ENCODE measurements at places on chromosomes 16 and 17. TPM values are rescaled to one million over a fixed set of nuclear protein-coding genes. Genes with fewer than 3 reads are reported as not detected.

The HP gene
- 0.91 TPM for total RNA-seq

The SEPTIN12 gene
- not detected for total RNA-seq

The TUBG1 gene
- total RNA-seq: 45.5 TPM

The KRT12 gene
- total RNA-seq: not detected

The HIC1 gene
- total RNA-seq: 28.8 TPM

The TEKT3 gene
- total RNA-seq: 1.0 TPM

The ENPP7 gene
- not detected for total RNA-seq

The FKBP10 gene
- total RNA-seq: 81.4 TPM

DNA sequence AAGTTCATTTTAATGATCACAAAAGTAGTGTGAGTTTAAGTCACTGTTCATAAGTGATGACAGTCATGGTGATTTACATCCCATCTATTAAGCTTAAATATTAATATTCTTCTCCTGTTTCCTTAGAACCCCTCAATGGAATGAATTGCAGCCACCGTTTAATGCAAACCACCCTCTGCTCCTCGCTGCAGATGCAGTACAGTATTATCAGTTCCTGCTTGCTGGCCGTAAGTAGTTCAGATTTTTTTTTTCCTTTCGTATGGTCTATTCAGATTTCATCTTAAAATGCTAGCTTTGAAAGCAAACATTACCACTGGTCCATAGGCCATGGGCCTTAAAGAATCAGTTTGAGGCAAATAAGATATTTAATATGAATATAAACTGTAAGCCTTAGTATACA, 359.0 kb upstream of the TBX2 start:
- no peaks in the 10 kb centered on the region for H3K27me3 ChIP-seq
- no peaks in the 10 kb centered on the region for H3K4me1 ChIP-seq
- H3K36me3 ChIP-seq: peaks cover 3% of the 10 kb centered on the region
- DNase-seq: no peak

DNA sequence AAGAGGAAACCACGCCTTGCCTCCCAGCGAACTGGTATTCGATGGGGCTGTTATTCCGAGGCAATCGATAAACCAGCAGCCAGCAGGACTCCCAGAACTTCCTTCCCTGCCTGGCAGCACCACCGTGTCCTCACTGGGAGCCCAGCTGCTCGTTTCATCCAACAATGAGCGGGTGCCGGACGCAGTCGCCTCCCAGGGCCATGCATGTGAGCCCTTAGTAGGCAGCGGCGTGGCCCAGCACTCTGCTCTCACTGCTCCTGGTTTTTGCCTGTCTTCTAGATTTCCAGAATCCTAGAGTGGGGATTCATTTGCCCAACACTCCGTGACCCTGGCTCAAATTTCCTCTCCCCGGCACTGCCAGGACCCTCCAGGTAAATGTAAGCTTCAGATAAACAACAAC, 29.1 kb upstream of the RASD1 start:
- H3K27ac ChIP-seq: no peak overlapping the region
- no peak for DNase-seq
- H3K36me3 ChIP-seq: no peaks in the 10 kb centered on the region
- H3K4me3 ChIP-seq: no peak overlapping the region
- H3K4me1 ChIP-seq: peaks cover 8% of the 10 kb centered on the region
- no peaks in the 10 kb centered on the region for H3K27me3 ChIP-seq

- H3K4me1 ChIP-seq: peaks cover 2% of the 10 kb centered on the region
- no peaks in the 10 kb centered on the region for H3K36me3 ChIP-seq
- no peak for DNase-seq
- no peak overlapping the region for H3K4me3 ChIP-seq
These were observed 4.5 kb upstream of the RMI2 start for GRCh38 chr16:11340710-11341109.

GRCh38 chr17:78294776-78295175, 63.3 kb downstream of the TMEM235 start:
- H3K4me3 ChIP-seq: no peak overlapping the region
- H3K4me1 ChIP-seq: peaks cover 29% of the 10 kb centered on the region
- no peaks in the 10 kb centered on the region for H3K27me3 ChIP-seq
- DNase-seq: peak; percentile 29
- H3K27ac ChIP-seq: no peak overlapping the region

DNA sequence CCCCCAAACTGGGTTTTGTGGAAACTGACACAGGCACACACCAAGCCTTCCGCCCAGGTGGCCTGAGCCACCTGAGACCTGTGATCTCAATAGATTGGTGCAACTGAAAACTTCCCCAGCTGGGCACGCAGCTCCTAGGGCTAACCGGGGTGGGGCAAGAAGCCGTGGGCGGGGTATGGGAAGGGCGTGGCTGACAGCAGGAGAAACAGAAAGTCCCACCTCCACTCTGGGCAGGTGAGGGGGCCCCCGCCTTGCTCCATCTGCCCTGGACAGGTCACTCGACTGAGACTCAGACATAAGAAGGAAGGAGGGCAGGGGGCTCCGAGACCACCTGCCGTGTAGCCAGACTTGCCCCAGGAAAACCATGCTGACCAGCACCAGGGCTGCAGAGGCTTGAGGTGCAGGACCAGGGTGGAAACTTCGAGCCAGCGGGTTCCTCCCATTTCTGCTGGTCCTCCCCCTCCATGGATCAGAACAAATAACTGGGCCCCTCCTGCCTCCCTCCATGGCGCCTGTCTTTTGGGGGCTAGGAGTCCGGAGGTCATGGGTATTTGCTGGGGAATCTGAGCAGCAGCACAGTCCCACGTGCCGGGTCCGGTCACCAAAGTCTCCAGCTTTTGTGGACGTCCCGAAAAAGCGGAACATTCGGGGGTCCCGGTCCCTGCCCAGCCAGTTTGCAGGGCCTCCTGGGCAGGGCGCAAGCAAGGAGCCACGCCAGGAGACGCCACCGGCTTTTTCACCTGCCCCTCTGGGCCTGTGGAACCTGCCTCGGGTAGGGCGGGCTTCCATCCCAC, 1.3 kb downstream of the TIMP2 start:
- H3K4me3 ChIP-seq: peak overlapping the region; percentile 48
- no peaks in the 10 kb centered on the region for H3K27me3 ChIP-seq
- H3K4me1 ChIP-seq: peaks cover 35% of the 10 kb centered on the region
- peak overlapping the region; percentile 4 for H3K27ac ChIP-seq
- no peak for DNase-seq

- H3K4me3 ChIP-seq: no peak overlapping the region
- H3K27ac ChIP-seq: no peak overlapping the region
- no peaks in the 10 kb centered on the region for H3K4me1 ChIP-seq
- H3K36me3 ChIP-seq: no peaks in the 10 kb centered on the region
- no peak for DNase-seq
- peaks cover 27% of the 10 kb centered on the region for H3K27me3 ChIP-seq
These were observed 166.2 kb upstream of the RPL38 start for GRCh38 chr17:74037320-74037719.

DNA sequence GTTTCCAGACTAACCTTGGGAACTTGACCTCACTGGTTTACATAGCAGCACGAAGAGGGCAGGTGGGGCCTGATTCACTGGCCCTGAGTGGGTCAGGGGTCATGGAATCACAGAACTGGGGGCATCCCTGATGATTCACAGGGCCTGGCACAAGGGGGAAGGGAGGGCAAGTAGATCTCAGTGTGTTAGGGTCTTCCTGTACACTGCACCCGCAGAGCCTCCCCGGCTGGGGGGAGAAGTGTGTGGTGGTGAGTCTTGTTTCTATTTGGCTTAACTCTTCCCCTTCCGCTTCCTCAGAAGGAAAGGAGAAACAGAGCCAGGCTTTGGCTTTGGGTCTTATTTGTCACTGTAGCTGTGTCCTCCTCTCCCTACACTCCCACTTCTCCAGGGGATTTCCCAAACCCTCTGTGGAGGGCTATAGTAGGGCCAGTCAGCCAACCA, 3.7 kb downstream of the STARD3 start:
- H3K4me1 ChIP-seq: peaks cover 20% of the 10 kb centered on the region
- no peak overlapping the region for H3K27ac ChIP-seq
- no peak overlapping the region for H3K4me3 ChIP-seq

GRCh38 chr17:5618476-5618875, 34.2 kb upstream of the NLRP1 start:
- no peaks in the 10 kb centered on the region for H3K36me3 ChIP-seq
- DNase-seq: no peak
- H3K4me3 ChIP-seq: no peak overlapping the region
- peaks cover 6% of the 10 kb centered on the region for H3K27me3 ChIP-seq
- H3K4me1 ChIP-seq: no peaks in the 10 kb centered on the region

GRCh38 chr17:50829332-50829731, 6.1 kb upstream of the WFIKKN2 start:
- no peak overlapping the region for H3K4me3 ChIP-seq
- no peaks in the 10 kb centered on the region for H3K36me3 ChIP-seq
- no peak for DNase-seq

DNA sequence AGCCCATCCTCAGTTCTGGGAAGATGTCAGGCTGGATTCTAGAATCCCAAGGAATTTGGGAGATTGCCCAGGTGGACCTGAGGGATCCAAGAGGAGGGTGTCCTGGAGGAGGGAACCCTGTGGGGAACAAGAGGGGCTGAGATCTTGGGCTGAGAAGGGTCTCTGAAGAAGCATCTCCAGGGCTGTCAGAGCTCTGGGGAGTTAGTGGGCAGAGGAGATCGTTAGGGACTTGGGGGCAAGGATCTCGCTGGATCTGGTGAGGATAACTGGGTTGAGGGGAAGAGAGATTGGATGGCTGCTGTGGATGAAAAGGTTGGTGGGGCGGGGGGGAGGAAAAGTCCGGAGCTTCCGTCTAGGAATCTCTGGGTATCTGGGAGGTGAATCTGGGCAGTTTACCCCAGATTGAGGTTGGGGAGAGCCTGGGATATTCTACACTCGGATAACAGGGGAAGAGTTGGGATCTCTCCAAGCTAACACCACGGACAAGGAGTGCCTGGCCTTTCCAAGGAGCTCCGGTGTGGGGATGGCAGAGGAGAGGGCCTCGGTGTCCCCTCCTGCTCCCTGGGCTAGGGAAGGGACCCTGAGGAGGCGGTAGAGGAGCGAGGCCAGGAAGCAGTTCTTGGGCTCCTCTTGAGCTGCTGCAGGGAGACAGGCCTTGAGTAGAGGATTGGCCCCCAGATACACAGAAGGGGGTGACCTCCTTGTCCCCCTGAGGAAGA, 1.7 kb downstream of the FBXL19 start:
- H3K4me3 ChIP-seq: peak overlapping the region; percentile 57
- no peaks in the 10 kb centered on the region for H3K27me3 ChIP-seq
- DNase-seq: no peak

DNA sequence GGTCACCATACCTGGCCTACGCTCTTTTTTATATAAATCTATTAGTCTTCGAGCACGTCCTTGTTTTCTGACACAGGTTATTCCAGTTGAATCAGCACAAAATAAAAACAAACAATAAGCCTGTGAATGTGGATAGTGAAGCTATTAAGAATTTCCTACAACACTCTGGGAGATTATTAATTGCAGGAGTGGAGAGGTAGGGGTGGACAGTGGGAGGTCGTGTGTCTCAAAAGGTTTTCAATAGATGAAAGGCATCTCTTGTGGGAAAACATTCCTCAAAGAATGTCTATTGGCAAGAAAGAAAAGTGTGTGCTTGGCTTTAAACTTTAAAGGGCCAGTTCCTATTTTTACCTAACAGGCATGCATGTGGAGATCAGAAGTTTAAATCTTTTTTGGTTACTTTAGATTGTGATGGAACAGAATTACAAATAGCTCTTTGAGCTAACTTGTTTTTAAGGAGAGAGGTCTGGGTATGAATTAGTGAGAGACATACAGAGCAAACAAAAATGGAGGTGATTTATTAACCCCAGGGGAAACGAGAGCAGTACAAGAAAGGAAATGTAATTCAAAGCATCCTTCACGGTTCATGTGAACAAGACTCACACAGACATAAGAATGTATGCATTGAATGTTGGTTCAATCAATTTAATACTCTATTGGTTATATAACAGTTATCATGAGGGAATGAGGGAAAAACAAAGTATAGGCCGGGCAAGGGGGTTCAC, 9.0 kb downstream of the SMYD4 start:
- no peak overlapping the region for H3K4me3 ChIP-seq
- peaks cover 10% of the 10 kb centered on the region for H3K36me3 ChIP-seq
- no peak for DNase-seq
- no peaks in the 10 kb centered on the region for H3K4me1 ChIP-seq

DNA sequence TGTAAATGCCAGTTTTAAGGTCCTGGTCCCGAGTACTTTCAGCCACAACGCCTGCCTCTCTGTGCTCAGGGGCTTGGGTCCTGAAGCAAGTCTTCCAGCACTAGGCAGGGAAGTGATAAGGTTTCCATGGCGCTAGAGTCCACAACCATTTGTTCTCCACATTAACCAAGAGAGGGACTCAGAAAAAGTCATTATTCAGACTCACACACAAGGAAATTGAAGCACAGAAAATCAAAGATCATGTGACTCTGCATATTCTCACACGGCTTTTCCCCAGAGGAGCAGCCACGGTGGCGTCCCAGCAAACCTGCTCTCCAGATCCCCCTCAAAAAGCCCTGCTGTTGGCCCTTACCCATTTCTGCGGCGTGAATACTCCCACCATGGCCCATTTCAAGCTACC, 9.7 kb downstream of the ENPP7 start:
- H3K4me1 ChIP-seq: peaks cover 10% of the 10 kb centered on the region
- no peak overlapping the region for H3K27ac ChIP-seq
- no peak overlapping the region for H3K4me3 ChIP-seq

DNA sequence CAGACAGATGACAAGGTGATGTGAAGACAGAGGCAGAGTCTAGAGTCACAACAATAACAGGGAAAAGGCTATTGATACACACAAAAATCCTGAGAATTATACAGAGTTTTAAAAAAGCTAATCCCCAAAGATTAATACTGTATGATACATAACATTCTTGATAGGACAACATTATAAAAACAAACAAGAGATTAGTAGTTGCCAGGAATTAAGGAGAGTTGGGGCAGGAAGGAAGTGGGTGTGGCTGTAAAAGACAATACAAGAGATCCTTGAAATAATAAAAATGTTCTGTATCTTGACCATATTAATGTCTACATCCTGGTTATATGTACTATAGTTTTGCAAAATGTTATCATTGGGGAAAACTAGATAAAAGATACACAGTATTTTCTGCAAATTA, 309.5 kb upstream of the PMFBP1 start:
- no peak for DNase-seq
- peak overlapping the region; percentile 61 for H3K27ac ChIP-seq
- H3K4me1 ChIP-seq: peaks cover 18% of the 10 kb centered on the region
- H3K27me3 ChIP-seq: no peaks in the 10 kb centered on the region
